Left lung (tissue), 14 donors: ENCODE measurements at places on chromosomes 7 and 10. TPM values are rescaled to one million over a fixed set of nuclear protein-coding genes. Genes with fewer than 3 reads are reported as not detected.
A peak's percentile ranks its signal among the peaks of the same experiment; 100 is the strongest.

The EBLN1 gene
- total RNA-seq: not detected

The PHF14 gene
- total RNA-seq: 27.5 TPM

The PRR15 gene
- total RNA-seq: 0.15 TPM

The SFTPA1 gene
- total RNA-seq: 11,086 TPM

The IL15RA gene
- total RNA-seq: 14.7 TPM

DNA sequence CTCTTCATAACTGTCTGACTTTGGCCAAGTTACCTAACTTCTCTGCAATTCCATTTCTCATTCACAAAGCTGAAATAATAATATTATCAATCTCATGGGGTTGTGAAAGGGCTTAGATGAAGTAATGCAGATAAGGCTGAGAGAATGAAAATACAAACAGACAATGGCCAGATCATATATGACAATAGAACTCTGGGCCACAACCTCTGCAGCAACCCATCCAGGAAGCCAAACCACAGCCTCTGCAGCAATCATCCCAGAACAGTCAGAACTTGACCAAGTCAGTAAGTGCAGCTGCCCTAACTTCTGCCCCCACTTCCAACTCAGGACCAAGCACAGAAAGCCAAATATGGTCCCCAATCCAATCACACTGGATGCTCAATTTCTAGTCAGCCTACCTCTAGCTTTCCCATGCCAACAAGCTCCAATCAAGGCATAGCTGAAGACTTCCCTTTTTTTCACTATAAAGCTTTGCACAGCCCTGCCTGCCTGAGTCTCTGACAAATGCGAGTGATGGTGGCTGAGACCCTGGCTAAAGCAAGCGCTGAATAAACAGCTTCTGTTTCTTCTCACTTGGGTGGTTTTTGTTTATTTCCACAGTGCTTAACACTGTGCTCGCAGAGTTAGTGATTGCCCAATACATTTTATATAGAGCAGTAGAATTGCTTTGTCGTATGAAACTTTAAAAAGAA is 34.8 kb upstream of the TNPO3 start:
- no peak for DNase-seq

DNA sequence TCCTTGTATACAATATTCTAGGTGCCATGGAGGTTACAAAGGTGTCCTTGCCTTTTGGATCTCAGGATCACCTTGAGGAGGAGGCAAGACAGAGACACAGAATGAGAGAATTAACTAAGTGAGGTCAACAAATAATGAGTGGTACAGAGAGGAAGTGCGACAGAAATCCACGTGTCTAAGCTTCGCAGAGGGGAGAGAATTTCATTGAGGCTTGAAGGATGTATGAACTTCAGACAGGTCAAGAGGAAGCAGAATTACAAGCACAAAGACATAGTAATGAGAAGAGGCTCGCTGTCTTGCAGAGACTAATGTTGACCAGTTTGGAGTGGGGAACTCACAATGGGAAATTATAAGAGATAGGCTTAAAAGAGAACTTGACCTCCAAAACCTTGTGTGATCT is 308.7 kb downstream of the FRMD4A start:
- no peak for DNase-seq

DNA sequence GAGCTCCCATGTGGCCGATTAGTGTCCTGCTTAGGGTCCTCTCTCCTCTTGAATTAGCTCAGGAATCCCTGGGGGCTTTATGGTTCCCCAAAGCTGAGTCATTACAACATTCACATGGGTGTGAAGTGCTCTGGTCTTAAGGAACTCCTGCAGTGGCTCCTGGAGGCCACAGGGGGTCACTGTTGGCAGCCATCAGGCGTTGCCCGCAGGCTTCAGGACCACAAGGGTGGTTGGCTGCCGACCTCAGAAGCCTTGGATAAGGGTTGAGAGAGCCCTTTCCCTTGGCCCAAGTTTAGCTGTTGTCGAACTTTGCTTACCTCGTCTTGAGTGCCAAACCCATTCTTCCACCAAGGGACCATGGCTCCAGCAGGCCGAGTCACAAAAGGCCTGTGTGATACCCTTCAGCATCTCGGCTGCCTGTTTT is 61.7 kb downstream of the SH2D4B start:
- peak; percentile 57 for DNase-seq

- DNase-seq: no peak
These were observed 599.6 kb downstream of the INHBA start for GRCh38 chr7:41103331-41103730.

GRCh38 chr7:134128829-134129228 is 1.7 kb downstream of the LRGUK start:
- DNase-seq: no peak

GRCh38 chr7:33836797-33837355 is 68.5 kb upstream of the BMPER start:
- no peak for DNase-seq

DNA sequence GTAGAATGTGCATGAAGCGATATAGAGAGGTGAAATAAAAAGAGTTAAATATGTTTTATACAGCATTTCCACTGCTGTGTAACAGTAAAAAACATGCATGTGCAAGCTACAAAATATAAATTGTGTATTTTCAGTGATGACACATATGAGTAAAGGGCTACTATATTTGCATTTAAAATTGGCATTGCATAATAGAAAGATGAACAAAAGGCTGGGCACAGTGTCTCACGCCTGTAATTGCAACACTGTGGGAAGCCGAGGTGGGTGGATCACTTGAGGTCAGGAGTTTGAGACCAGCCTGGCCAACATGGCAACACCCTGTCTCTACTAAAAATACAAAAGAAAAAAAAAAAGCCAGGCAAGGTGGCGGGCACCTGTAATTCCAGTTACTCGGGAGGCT is 79.8 kb upstream of the CCDC71L start:
- no peak for DNase-seq

DNA sequence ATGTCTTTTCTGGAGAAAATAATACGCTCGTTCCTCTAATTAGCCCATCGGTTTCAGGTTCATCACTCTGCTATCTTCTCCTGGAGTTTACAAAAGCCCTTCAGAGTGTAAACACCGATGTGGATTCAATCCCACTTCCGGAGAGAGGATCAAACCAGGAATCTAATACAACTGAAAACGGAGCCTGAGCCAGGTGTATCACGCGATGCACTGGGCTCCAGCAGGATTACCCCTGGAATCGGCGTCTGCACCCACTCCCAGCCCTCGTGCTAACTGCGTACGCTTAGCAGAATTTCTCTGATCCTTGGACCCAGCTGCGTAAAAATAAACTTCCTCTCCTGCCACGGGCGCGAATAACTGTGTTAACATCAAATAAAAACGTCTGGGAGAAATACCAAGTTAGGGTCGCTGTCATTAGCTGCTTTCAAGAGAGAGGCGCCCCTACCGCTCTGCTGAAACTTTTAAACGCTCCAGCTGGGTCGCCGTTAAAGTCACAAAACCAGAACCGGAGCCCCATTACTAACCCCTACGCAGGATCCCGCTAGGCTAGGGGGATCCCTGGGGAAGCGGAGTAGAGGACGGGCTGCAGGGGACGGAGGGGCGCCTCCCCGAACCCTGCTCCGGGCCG is 502 bp downstream of the ZNF3 start:
- DNase-seq: no peak

- no peak for DNase-seq
These were observed 11.8 kb downstream of the NT5C2 start for GRCh38 chr10:103181244-103181643.

GRCh38 chr7:105748701-105749100 is 127.7 kb downstream of the ATXN7L1 start:
- DNase-seq: no peak

DNA sequence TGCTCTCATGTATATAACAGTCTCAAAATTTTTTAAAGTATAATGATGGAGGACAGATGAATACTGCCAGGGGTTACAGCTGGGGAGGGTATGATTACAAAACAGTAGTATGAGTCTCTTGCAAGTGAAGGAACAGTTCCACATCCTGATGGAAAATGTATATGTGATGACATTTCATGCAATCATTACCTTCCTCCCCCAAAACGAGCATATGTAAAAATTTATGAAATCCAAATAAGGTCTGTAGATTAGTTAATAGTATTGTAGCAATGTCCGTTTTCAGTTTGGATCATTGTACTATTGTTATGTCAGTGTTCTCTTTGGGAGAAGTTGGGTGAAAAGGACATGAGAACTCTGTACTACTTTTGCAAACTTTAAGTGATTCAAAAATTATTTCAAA is 38.0 kb downstream of the DRGX start:
- no peak for DNase-seq

DNA sequence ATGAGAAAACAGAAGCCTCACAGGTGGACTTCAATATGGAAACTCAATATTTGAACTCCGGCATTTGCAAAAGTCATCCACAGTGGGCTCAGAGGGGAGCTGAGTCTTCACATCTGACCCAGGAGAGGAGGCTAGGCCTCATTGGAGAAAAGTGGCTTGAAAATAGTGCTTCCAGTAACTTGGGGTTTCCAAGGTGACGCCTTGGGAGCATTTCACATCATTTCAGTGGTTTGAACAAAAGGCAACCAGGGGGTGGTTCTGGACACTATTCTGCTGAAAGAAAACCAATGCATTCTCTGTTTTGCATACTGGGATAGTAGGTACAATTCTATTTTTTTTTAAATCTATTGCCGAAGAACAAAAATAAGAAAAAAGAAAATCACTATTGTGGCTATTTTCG is 599.2 kb upstream of the POM121L12 start:
- DNase-seq: no peak
